NCI-H226 (cell line): ENCODE measurements at places on chromosomes 5 and 9.

- DNase-seq = no peak
These were observed 168.5 kb downstream of the RGS3 start for GRCh38 chr9:113631871-113632665.

- no peak for DNase-seq
These were observed 35.5 kb upstream of the ANXA2R start for GRCh38 chr5:43075319-43076293.

- DNase-seq = no peak
These were observed 21.5 kb downstream of the EXOC3 start for GRCh38 chr5:464446-464842.

GRCh38 chr9:138052322-138052615 lies 174.7 kb downstream of the CACNA1B start:
- DNase-seq = no peak

- peak; percentile 55 for DNase-seq
These were observed 133.5 kb upstream of the IL12B start for GRCh38 chr5:159463590-159464321.

GRCh38 chr5:128674837-128675446 lies 136.9 kb upstream of the FBN2 start:
- DNase-seq = no peak

DNA sequence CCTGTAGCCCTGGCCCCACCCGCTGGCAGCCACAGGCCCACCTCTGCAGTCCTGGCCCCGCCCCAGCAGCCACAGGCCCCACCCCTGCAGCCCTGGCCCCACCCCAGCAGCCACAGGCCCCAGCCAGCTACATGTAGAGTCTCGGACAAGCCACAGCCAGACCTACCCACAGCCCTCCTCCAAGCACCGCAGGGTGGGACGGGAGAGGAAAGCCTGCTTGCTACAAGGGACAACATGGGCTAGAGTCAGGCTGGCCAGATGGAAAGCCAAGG lies 49.5 kb upstream of the SARDH start:
- DNase-seq = peak; percentile 20

- no peak for DNase-seq
These were observed 19.0 kb downstream of the GLRX start for GRCh38 chr5:95803271-95804148.

- DNase-seq = no peak
These were observed 394.3 kb downstream of the OSTF1 start for GRCh38 chr9:75482566-75482965.

DNA sequence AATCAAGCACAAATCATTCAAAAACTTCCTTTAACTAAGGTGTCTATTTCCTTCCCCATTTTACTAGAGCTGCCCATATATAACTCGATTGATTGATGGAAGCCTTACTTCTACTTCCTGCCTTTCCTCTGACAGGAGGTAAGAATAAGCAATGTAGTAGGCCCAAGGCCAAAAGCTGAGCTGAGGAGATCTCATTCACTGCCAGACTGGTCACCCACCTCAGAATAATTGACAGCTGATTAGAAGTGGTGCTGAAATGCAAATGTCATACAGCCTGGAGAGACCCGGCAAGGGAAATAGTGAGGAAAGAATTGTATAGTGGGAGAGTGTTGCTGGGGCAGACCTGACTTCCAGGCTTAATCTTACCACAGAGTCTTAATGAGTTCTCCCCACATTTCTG lies 239.9 kb downstream of the SAXO1 start:
- no peak for DNase-seq

DNA sequence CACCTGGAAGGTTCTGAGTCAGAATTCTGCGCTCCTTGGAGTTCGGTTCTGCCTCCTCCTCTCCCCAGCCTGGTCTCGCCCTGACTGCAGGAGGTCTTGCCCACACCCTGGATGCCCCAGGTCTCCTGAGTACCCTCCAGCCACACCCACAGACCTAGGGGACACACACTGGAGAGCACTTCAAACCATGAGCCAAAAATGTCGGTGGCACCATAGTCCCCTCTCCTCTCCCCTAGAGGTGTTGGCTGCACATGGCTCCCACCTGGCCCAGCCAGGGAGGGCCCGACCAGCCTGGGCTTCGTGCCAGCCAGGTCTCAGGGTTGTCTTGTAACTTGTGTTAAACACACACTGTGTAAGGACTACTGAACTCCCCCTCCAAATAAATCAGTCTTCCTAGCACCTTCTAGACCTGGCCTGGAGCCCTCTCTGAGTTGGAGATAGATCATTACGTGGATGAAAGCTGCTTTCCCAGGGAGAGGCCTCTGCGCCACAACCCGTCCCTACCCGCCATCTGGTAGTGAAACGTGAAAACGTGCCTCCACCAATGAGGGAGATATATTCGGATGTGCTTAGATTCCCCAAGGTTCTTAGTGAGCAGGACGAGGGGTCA lies 49.9 kb upstream of the CTSL start:
- DNase-seq = no peak

DNA sequence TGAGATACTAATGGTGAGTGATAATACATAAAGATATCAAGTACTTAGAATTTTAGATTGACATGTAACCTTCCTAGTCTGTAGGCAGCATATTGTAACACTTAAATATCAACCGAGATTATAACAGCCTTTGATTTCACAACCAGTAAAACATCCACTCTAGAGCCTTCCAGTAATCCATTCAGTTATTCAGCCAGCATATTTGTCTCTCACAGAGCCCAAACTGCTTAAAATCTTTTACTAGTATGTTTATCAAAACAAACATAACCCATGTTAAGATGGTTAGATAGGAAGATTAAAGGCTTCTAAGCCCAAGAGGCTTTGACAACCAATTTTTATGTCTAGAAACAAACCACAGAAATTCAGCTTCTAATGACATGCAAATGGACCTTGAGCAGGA lies 177.9 kb upstream of the FST start:
- DNase-seq = no peak

DNA sequence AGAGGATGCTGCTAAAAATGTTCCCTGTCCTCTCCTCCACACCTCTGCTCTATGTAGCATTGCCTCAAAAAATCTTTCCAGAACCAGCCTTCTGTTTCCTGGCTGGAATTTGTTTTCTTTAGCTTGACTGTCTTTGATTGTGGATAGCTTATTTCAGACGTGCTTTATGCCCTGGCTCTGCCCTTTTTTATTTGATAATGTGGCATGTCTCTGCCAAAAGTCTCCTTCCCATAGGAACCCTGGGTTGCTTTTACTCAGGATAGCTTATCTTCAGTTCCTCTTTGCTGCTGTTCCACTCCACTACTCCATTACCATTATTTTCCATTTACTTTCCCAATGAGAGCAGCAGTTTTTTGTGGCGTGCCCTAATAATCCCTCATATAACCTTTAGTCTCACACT lies 885 bp upstream of the TMEM252 start:
- no peak for DNase-seq

DNA sequence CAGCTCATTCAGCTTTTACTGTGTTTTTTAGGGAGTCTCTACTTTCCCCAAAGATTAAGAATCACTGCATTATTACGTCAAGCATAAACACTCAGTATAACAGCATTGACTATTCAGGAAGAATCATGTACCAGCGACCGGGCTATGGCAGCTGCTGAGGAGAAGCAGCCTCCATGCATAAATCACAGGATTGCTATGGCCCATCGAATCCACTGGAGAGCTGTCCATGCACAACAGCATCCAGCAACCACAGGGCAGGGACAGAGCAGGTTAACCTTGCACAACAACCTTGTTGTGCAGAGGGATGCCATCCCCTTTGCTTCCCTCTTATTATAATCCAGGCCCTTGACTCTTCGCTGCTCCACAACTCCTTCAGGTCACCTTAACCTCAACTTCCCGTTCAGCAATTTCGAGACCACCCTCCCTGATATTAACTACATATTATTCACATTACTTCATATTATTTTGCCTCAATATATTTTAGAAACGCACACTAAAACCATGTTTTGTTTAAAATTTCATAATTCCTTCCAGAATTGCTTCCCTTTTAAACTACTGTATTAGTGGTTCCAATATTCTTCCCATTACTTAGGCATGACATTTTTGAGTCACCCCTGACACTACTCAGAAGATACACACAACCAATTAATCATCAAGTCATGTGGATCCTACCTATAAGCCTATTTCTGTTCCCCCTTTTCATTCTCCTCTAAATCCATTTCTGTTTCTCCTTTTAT lies 991 bp downstream of the IARS1 start:
- no peak for DNase-seq

DNA sequence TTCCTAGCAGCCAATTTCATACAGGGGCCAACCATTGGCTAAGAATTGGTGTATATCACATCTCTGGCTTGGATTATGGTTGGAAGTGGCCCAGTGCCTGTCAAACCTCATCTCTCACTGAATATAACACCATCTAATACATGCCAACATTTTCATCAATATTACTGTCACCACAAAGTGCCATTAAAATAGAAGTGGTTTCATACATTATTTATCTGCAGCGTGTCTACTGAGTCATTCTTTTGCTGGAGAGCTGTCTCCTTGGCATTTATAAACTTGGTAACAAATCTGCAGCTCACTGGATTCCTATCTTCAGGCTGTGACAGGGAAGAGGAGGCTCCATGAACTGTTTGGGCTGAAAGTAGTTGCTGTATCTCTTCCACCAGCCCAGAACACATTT lies 70.9 kb downstream of the PTTG1 start:
- no peak for DNase-seq

DNA sequence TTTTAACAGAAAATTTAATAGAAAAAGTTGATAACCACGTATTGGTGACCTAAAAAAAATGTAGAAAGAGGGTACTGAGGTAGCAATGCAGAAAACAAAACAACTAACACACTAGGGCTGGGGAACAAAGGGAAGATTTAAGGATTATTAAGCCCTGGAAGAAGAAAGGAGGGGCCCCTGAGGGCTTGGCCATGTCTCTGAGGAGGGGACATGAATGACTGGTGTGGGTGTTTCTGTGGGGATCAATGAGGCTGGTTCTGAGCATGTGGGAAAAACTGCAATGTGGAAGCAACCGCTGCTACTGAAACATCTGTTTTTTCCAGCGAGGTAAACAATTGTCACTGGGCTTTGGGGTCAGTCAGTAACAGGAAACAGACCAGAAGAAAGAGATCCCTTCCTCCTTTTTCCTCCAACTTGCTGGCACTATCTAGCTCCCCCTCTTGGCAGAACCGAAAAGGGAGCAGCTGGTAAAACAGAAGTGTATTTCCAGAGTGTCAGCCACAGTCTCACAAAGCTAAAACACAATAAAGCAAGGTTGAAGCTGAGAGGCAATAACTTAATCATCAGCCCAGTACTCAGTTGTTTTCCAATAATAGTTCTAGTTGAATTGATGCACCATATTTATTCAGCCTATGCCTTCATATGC lies 48.3 kb downstream of the ATPSCKMT start:
- no peak for DNase-seq

DNA sequence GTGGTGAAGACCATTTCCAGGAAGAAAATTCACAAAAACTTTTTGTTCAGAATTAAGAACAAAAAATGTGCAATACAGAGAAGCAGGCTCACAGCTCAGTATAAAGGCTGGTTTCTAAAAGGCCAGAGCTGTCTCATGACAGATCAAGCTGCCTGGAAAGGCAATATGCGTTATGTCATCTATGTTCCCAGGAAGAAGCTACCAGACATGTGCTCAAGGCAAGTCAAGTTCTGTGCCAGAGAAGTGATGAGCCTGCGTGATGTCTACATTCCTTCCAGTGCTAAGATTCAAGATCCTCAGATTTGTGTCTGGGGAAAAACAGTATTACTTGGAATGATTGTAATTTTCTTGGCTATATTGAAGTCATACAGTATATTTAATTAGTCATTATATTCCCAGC lies 104.3 kb downstream of the PDE4D start:
- DNase-seq = no peak

GRCh38 chr5:34736445-34737115 lies 80.5 kb downstream of the RAI14 start:
- peak; percentile 83 for DNase-seq

- no peak for DNase-seq
These were observed 355.6 kb upstream of the IZUMO3 start for GRCh38 chr9:24901319-24901718.

DNA sequence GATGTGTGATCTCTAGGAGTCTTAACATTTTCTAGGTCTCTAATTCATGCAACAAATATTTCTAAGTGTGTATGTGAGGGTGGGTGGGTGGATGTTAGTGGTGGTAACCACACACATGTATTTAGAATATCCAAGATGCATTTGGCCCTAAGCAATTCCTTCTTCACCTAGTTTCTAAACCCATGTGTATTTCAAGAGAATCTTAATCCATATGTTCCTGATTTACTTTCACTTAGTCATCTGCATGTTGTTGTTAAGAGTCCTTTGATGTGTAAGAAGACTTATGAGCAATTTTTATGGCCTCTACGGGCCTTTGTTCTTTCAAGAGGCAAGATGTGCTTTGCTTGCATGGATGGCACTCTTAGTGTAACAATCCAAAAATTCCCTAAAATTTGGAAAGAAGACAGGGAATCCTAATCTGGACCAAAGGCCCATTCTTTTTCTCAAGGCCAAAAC lies 282.6 kb downstream of the SPATA31D1 start:
- peak; percentile 19 for DNase-seq

- DNase-seq = peak; percentile 72
These were observed 14.6 kb downstream of the LCN10 start for GRCh38 chr9:136728080-136728547.

DNA sequence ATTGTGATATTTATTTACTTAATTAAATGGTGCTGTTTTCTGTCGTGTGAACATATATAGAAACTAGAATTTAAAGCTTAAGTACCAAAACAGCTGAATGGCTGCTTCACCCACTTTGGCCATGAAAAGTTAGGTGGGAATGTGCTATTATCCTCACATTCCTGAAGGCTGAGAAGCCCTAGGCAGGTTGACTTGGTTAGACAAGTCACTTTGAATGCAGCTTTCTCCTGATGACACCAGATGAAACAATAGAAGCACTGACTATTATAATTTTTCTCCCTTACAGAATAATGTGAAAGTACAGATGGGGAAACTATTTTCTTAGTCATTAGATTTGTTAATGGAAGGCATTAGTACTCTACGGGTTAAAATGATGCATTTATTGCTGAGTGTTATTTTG lies 65.1 kb upstream of the C5orf46 start:
- DNase-seq = no peak

DNA sequence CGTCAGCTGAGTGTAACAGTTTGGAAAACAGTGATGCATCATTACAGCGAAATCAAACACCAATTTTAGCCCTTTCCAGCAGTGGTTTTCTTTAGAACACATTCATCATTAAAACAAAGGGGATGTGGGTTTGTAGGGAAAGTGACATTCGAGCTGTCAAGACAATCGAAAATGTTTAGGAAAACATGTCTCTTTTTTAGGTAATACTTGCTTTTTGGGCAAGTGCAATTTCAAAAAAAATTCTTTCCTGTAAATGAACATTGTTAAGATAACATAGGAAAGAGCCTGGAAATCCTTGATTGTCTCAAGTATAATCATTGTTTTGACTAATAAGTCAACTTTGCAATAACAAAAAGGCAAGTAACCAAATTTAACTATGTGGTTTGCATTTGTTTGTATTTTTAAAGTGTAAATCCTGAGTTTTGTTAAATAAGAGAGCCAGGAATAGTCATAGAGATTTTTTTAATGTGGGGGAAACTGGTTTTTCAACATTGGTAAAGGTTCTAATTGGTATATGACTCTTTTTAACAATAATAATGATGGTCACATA lies 182.5 kb downstream of the TTLL11 start:
- DNase-seq = no peak

GRCh38 chr9:9791611-9792010 lies 821.2 kb downstream of the PTPRD start:
- no peak for DNase-seq

- DNase-seq = no peak
These were observed 33.5 kb downstream of the FAF2 start for GRCh38 chr5:176481711-176482110.
